Kidney (tissue), 22 donors: ENCODE measurements at places on chromosomes 2 and 18. TPM values are rescaled to one million over a fixed set of nuclear protein-coding genes. Genes with fewer than 3 reads are reported as not detected.

Gene CD207
- polyA plus RNA-seq, result not detected

Gene C2orf78
- polyA plus RNA-seq, result not detected

Gene MPHOSPH10
- polyA plus RNA-seq, result 14.6 TPM

Gene NEDD4L
- polyA plus RNA-seq, result 95.7 TPM

Gene OBSL1
- 89.5 TPM for polyA plus RNA-seq

Gene REG3A
- not detected for polyA plus RNA-seq

Gene FIGLA
- not detected for polyA plus RNA-seq

Gene DNAJC5G
- polyA plus RNA-seq, result not detected

Gene ASB18
- not detected for polyA plus RNA-seq

Gene DOK6
- 4.6 TPM for polyA plus RNA-seq

Gene PLCL1
- polyA plus RNA-seq, result 13.6 TPM

DNA sequence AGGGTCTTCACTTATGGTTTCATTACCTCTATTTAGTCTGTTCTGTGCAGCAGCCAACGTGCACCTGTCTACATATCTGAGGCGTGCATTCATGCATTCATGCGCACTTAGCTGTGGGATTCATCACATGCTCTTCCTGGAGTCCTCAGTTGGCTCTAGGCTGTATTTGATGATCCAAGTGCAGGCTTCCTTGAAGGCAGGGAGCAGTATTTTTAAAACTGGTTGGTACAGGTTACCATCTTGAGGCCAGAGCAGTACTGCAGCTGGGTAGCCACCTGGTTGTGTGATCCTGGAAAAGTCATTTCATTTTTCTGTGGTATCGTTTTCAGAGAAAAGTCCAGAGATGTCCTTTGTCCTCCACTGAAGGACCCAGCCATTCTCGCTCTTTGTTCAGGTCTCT is 109.8 kb downstream of the EN1 start:
- DNase-seq, result no peak

DNA sequence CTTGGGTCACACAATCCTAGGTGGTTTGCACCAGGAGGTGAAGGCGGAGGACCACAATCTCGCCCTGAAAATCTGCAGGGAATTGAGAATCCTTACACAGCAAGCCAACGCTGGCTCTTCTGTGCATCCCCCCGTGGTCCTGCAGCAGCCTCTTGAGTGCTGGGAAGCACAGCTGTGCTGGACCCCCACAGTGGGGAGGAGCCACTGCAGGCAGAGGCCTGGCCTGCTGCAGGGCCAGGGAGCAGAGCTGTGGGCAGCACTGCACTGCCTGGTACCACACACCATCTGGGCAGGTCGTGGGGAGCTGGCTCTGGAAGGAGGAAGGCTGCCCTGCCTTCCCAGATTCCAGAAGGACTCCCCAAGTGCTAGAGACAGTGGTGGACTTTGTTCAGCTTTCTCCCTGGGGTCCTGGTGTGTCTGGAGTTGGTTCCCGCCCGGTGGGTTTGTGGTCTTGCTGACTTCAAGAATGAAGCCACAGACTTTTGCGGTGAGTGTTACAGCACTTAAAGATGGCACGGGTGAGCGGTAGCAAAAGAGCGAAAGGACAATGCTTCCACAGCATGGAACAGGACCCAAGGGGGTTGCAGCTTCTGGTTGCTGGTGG is 106.3 kb downstream of the FAM168B start:
- no peak for DNase-seq

- no peak for DNase-seq
Observed at GRCh38 chr2:163351143-163351542, 384.7 kb downstream of the FIGN start.

DNA sequence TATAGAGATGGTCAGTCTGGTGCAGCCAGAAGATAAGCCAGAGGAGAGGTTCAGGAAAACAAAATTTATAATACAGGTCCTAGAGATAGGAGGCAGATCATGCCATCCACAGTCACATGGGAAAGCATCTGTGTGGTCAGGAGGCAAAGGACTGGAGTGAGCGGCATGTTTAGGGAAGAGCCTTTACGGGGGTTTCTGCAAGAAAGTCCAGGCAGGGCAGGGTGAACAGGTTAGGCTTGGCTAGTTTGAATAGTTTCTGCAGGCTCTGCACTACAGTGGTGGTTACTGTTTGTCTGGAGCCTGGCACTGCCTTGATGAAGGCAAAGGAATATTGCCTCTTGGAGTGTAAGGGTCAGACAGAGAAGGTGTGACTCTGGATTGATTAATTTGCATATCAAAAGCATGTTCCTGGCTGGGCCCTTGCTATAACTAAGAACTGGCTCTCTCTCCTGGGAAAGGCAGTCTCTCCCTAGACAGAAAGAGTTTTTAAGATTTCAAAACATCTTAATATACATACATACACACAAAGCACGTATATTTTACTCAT is 1034.7 kb upstream of the CHAC2 start:
- DNase-seq, result no peak

GRCh38 chr18:6960124-6960523 is 157.5 kb downstream of the LAMA1 start:
- no peak for DNase-seq

DNA sequence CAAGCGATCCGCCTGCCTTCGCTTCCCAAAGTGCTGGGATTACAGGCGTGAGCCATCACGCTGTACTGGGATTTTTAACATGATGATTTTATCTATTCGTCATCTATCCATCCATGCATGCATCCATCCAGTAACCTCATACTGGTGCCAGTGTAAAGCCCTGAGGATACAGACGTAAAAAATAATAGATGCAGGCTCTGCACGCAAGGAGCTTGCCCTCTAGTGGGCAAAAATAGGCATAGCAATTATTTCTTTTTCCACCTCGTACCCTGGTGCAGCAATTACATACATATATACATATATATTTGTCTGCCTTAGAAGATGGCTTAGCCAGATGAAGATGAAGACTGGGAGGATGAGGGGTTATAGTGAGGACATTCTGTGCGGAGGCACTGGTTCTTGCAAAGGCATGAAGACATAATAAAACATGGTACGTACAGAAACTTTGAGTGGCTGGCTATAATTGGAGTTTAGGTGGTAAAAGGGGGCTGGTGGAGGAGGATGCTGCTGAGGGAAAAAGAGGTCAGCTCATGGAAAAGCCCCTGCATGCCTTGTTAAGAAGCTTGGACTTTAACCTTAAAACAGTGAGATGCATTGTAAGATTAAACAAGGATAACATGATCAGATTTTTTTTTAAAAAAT is 19.6 kb upstream of the RPIA start:
- DNase-seq, result peak; percentile 57

DNA sequence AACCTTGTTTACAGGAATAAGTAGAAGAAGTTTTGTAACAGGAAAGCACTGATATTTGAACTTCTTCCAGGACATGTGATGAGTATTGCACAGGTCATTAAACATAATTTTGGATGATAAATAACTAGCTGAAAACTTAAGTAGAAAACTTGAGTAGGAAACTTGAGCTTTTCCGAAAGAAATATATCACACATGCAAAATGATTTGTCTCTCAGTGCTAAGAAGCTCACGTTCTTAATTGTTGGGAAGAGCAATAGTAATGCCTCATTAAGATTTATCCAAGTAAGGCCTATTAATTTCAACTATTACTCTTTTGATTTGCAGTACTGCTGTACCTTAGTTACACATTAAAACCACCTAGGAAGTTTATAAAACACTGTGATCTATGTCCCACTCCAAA is 1921.9 kb upstream of the LRRTM1 start:
- no peak for DNase-seq

- DNase-seq, result no peak
Observed at GRCh38 chr2:192559587-192559986, 364.9 kb upstream of the TMEFF2 start.

GRCh38 chr2:71880287-71880686 is 267.4 kb downstream of the CYP26B1 start:
- DNase-seq, result no peak

DNA sequence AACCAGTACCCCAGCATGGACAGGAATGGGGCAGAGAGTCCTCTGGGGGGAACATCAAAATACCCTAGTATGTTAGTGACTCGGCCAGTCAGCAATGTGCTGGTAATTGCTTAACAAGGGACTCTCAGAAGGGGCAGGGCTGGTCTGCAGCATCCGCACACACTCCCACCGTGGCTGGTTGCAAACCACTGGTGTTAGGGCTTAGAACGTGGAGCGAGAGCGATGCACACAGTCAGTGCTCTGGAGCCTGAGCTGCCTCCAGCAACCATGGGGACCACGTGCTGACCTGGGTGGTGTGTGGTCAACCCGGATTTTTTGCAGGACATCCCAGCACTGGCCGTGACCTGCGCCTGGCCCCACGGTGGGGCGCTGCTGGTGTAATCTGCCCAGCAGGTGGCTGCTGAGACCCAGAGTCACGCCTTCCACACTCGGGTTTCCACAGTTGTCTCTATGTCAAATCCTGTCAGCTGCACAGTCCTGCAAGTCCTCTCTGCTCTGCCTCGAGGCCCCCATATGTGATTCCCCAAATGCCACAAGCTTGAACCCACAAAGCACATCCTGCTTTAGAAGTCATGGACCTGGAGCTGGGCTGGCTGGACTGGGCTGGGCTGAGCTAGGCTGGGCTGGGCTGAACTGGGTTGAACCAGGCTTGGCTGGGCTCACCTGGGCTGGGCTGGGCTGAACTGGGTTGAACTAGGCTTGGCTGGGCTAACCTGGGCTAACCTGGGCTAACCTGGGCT is 50.6 kb upstream of the GPC1 start:
- DNase-seq, result no peak

DNA sequence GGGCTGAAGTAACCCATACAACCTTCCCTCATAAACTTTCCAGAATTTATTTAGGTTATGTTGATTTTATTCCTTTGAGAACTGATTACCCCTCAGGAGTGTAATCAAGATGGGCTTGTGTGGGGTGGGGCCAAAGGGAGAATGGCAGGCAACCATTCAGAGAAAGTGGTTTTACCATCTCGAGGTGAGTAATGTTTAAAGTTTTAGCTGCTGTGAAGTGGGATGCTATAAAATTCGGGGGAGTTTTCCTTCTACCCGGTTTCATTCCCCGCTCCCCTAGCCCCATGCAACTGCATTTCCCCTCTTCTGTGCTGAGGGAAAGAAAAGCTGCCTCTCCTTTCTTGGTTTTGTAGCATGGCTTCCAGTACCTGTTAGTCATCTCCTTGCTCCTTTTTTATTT is 34.7 kb downstream of the MAP4K4 start:
- no peak for DNase-seq

DNA sequence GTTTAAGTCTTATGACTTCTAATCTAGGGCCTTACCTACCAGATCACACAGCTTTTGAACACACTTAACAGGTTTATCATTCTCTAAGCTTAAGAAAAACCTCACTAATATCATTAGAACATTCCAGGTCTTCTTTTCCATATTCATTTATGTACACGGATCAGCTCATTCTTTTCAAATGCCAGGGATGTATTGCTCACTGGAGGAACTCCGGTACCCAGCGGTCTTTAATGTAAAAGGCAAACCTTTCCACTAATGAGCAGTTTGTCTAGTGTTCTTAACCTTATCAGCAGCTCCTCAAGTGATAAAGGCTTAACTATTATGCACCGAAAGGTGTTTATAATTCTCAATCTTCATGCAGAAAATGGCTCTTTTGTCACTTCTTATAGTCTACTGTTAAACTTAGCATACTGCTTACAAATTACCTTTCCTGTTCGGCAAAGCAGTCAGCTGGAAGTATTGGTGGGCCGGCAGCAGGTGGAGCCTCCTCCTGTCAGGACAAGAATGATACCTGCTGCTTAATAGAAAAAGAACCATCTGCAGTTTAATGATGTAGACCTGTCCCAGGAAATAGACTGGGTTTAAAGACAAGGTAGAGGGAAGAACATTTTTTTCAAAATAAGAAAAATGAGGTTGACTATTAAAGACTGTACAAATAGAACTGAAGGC is 142.7 kb downstream of the FIGN start:
- no peak for DNase-seq

- no peak for DNase-seq
Observed at GRCh38 chr2:231568785-231569435, 23.8 kb upstream of the TEX44 start.

DNA sequence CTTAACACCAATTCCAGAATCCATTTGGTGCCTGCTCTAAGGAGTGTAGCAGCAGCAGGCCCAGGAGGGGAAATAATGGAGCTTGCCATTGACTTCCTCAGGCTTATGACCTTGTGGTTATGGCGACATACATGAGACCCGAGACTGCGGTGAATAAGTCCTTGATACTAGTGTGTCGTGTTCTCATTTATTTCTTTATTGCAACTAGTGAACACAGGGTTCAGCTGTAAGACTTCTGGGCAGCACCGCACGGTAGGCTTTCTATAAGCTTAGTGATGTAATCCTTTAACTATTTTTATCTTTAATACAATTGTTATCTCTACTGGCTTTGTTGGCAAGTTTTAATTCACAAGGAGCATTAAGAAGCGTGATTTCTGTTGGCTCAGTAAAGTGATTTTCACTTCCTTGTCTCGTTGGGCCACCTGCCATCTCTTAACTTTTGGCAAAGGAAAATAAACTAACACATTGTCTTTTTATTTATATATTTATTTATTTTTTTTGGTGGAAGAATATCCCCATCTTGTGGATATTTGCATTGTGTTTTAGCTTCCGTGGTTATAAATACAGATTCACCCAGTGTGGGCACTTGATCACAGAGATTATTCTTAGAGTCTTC is 139.8 kb downstream of the LTBP1 start:
- DNase-seq, result peak; percentile 62

DNA sequence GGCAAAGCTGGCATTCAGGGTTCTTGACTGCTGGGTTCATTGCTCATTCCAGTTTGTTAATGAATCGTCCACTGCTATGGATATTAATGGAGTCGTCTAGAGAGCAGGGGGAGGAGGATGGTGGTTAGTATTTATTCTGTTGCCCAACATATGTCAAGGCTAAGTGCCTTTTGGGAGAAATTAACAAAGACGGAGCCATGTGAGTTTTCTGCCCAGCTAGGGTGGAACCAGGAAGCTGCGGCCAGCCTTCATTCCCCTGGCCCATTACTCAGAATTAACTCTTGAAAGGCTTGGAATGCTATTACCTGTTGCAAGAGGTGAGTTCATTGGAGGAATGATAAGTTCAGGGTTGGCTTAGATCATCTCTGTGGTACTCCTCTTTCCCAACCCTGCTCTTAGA is 19.3 kb downstream of the IGFBP2 start:
- DNase-seq, result no peak

DNA sequence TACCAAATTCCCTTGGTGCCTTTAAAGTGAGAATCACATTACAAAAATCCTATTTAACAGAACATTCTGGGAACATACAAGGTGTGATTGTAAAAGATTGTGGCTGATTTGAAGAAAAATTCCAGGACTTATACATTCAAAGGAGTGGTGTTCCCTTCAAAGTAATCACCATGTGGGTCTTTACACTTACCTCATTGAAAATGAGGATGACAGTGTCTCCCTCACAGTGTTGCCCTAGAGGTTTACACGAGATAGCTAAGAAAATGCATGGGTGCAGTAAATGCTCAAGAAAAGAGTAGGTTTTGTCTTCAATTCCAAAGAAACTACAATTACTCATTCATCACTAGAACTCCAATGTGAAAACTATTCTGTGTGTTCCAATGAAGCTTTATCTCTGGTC is 331.5 kb downstream of the SLC4A3 start:
- no peak for DNase-seq

GRCh38 chr2:43539436-43539835 is 56.4 kb downstream of the THADA start:
- no peak for DNase-seq

DNA sequence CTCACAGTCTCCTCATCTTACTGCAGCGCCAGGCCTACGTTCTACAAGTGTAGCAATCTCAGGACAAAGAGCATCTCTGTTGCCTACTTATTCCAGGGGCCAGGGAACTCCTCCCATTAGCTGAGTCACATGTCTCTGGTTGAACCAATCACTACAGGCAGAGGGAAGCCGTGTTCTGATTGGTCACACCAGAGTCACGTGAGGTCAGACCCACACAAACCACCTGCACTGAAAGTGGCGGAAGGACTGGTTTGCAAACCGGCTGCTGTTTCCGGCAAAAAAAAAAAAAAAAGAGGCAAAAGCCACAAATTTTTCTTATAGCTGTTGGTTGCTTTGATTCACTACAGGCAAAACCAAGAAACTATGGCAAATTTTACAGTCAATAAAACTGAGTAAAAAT is 21.9 kb upstream of the USP14 start:
- no peak for DNase-seq
